ENCODE measurements at places on chromosomes 12 and 14.

DNA sequence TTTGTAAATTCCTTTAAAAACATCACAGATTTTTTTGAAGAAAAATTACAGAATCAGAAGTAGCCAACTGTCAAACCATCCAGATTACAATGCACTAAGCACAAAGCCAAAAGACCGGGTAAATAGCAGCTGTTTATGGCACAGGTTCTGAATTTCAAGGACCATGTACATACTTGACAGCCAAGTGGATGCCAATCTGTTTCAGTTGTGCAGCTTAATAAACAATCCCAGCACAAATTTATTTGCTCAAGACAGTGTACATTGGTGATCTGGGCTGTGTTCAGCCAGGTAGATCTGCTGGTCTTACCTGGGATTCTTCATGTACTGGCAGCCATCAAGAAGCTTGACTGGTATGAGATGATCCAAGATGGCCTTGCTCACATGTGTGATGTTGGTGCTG, 229.8 kb upstream of the FLRT2 start:
- no peak for DNase-seq

DNA sequence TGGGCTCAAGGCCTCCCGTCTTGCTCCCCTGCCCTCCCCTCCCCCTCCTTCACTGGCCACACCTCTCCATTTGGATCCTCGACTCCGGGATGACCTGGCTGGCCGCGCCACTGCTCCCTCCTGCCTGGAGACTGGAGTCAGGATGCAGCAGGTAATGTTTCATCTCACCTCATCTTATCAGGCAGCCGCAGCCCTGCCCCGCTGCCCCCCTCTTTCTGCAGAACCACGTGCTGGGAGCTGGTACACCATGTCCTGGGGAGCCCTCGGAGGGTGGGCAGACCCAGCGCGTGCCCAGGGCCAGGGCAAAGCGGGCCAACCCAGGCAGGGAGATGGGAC, 31.1 kb downstream of the BEGAIN start:
- DNase-seq = no peak

DNA sequence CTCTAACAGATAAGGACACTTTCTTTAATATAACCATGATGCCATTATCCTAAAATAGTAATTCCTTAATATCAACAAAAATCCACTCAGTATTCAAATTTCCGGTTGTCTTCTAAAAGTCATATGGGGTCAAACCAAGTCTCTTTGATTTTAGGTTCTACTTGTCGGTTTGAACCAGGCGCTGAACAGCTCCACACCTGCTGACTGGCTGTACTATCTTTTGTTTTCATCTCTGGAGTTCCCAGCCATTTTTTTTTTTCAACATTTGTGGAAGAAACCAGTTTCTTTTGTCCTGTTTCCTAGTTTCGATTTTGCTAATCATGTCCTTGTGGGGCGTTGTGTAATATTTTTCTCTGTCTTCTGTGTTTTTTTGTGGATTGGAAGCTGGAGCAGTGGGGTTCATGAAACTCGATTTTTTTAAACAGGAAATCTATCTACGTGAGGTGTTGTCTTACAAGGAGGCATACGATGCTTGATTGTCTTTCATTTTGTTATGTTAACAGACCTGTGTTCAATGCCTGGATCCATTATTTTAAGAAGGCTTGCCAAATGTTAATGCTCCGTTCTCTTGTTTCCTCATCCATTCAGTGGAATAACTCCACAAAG, 50.2 kb downstream of the FZD10 start:
- peak; percentile 78 for DNase-seq

DNA sequence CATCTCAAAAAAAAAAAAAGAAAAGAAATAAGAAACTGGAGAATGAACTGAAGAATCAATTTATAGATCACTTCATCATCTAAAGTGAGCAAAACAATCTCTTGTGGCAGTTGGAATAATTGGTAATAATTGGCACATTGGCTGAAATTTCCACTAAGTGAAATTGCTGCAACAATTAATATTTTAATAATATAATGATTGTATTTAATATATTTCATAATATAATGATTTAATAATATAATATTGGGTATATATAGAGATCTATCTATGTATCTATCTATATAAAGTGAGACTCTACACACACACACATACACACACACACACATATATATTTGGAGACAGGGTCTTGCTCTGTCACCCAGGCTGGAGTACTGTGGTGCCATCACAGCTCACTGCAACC, 81.2 kb upstream of the PRICKLE1 start:
- DNase-seq = no peak
